Mesothelial cell of epicardium (in vitro differentiated cells): ENCODE measurements at places on chromosomes 2 and 18.

- H3K4me3 ChIP-seq: no peak overlapping the region
- H3K27me3 ChIP-seq: no peaks in the 10 kb centered on the region
- no peaks in the 10 kb centered on the region for H3K36me3 ChIP-seq
- no peak overlapping the region for H3K27ac ChIP-seq
- peaks cover 16% of the 10 kb centered on the region for H3K4me1 ChIP-seq
- no peak for DNase-seq
These were observed 51.7 kb upstream of the SPATS2L start for GRCh38 chr2:200254773-200255172.

- peaks cover 17% of the 10 kb centered on the region for H3K36me3 ChIP-seq
- H3K27ac ChIP-seq: no peak overlapping the region
- H3K4me1 ChIP-seq: peaks cover 9% of the 10 kb centered on the region
- peaks cover 13% of the 10 kb centered on the region for H3K27me3 ChIP-seq
- no peak for DNase-seq
These were observed 7.9 kb downstream of the TMEM198 start for GRCh38 chr2:219551441-219552381.

- no peaks in the 10 kb centered on the region for H3K36me3 ChIP-seq
- peaks cover 22% of the 10 kb centered on the region for H3K27me3 ChIP-seq
- no peak overlapping the region for H3K4me3 ChIP-seq
- DNase-seq: peak; percentile 89
These were observed 213.0 kb upstream of the CELF4 start for GRCh38 chr18:37778417-37779165.

DNA sequence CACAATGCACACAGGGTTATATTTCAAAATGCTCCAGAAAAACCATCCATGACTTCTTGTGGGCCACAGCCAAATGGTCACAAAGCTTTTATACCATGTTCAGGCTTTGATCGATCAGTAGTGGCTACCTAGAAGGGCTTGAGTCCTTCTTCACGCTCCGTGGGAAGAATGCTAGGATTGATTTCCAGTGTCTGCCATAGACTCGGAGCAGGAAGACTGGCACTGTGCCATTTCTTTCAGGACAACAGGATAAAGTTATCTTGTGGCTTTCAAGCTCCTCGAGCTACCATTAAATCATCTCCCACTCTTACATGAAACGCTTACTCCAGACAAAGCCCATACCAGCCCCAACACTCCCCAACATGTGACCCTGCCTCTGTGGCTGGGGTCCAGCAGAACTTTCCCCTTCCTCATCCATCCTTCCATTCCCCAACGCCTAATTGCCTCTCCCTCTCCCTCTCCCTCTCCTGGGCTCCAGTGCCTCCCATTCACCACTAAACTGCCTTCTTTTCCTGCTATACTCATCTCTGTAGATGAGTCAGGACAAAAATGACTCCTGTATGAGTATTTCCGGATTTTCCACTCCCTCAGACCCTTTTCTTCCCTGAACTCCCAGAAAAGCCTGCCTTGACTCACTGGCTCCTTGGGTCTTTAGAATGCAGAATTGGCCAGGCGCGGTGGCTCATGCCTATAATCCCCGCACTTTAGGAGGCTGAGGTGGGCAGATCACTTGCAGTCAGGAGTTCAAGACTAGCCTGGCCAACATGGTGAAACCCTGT, 40.9 kb downstream of the ADD2 start:
- peak overlapping the region; percentile 7 for H3K27ac ChIP-seq
- H3K4me3 ChIP-seq: no peak overlapping the region
- DNase-seq: no peak
- peaks cover 12% of the 10 kb centered on the region for H3K27me3 ChIP-seq

- H3K27ac ChIP-seq: peak overlapping the region; percentile 12
- peaks cover 3% of the 10 kb centered on the region for H3K36me3 ChIP-seq
- DNase-seq: no peak
These were observed 98.5 kb downstream of the ATAD2B start for GRCh38 chr2:23828256-23828980.

DNA sequence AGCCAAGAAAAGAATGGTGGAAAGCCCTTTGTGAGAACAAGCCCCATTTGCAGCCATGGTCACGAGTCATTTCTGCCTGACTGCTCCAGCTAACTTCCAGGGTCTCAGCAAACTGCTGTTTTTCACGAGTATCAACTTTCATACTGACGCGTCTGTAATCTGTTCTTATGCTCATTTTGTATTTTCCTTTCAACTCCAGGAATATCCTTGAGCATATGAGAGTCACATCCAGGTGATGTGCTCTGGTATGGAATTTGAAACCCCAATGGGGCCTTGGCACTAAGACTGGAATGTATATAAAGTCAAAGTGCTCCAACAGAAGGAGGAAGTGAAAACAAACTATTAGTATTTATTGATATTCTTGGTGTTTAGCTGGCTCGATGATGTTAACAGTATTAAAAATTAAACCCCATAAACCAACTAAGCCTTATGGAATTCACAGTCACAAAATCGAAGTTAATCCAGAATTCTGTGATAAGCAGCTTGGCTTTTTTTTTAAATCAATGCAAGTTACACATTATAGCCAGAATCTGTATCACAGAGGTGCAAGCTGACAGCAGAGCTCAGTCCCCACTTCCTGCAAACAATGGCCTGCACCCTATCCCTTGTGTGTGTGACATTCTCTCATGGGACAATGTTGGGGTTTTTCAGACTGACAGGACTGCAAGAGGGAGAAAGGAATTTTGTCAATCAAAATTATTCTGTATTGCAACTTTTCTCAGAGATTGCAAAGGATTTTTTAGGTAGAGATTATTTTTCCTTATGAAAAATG, 26.1 kb downstream of the SLC14A1 start:
- peaks cover 12% of the 10 kb centered on the region for H3K4me1 ChIP-seq
- H3K27ac ChIP-seq: no peak overlapping the region
- no peaks in the 10 kb centered on the region for H3K36me3 ChIP-seq
- peaks cover 6% of the 10 kb centered on the region for H3K27me3 ChIP-seq
- DNase-seq: no peak

DNA sequence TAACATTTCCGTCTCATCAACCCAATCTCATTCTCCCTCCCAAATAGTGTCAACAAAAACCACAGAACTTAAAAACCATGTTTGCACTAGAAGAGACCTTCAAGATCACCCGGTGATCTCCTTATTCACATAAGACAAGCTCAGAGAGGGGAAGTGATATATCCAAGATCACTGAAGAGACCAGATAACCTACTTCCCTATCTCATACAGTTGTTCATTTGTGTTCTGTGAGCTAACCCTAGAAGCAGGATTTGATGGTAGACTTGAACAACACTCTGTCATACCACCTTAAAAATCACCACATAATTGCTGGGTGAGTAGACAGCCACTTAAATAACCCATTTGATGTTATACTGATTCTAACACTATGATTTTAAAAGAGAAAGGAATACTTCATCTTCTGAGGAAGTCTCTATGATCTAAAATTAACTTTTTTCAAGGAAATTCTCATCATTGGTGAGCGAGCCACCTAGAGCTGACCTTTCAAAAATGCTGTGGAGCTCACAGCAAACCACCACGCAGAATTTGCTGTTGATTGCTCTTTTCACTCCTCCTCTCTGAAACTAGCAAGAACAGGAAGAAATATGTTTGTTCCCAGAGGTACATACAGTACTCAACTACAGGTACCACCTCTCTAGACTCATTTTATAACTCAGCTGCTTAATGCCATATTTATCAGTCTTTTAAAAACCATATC, 15.1 kb downstream of the AAK1 start:
- H3K4me3 ChIP-seq: no peak overlapping the region
- no peak for DNase-seq
- H3K27ac ChIP-seq: no peak overlapping the region

DNA sequence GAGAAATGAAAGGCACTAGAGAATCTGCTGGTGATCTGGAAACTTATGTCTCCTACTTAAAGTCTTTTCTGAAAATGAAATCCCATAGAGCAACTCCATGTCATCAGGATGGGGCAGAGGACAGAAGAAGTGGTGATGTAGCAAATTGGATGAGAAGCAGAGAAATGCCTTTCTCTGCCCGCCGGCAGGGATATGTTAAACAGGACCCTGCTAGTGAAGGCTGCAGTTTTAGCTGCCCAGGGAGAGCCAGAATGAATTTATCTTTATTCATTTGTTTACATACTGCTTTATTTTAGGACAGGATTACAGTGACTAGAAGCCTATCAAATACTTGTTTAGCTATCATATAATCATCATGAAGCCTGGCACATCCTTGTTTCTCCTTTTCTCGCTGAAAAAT, 247.0 kb downstream of the DOK6 start:
- no peak for DNase-seq
- H3K4me1 ChIP-seq: peaks cover 3% of the 10 kb centered on the region
- no peak overlapping the region for H3K4me3 ChIP-seq
- no peaks in the 10 kb centered on the region for H3K36me3 ChIP-seq
- H3K27me3 ChIP-seq: no peaks in the 10 kb centered on the region

GRCh38 chr2:201900362-201900761, 94.0 kb downstream of the CDK15 start:
- H3K4me3 ChIP-seq: no peak overlapping the region
- no peak for DNase-seq
- no peak overlapping the region for H3K27ac ChIP-seq
- no peaks in the 10 kb centered on the region for H3K27me3 ChIP-seq

DNA sequence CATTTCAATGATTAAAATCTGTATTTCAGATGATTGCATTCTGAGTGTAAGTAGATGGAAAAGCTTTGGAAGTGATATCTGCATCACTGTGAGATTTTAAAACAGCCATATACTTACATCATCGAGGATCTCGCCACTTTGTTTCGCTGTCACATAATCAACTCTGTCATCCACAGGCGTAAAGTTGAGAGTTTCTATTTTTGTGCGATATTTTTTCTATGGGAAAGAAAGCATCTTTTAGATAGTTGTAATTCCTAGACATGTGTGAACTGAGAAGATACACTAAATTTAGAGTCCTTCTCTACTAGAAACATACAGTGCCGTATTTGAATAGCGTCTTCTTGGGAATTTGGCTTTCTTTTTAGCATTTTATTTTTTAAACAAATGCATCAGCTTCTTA, 158.8 kb downstream of the RIF1 start:
- no peak overlapping the region for H3K4me3 ChIP-seq
- H3K4me1 ChIP-seq: no peaks in the 10 kb centered on the region
- H3K36me3 ChIP-seq: no peaks in the 10 kb centered on the region
- no peaks in the 10 kb centered on the region for H3K27me3 ChIP-seq
- DNase-seq: no peak
- no peak overlapping the region for H3K27ac ChIP-seq

DNA sequence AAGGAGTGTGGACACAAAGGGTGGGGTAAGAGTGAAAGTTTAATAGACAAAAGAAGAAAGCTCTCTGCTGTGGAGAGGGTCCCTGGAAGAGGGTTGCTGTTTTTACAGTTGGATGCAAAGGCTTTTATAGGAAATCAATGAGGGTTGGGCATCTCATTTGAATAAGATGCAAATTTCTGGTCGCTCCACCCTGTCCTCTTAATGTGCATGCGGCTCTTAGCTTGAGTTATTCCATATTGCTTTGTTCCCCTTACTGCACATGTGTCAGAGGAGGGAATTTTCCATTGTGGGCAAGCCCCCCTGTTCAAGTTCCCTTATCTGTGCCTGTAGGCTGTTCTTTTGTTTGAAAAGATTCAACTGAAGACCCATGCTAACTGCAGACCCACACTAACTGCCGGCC, 326.5 kb downstream of the BCL11A start:
- H3K27ac ChIP-seq: no peak overlapping the region
- no peaks in the 10 kb centered on the region for H3K27me3 ChIP-seq
- no peaks in the 10 kb centered on the region for H3K4me1 ChIP-seq
- no peak overlapping the region for H3K4me3 ChIP-seq

DNA sequence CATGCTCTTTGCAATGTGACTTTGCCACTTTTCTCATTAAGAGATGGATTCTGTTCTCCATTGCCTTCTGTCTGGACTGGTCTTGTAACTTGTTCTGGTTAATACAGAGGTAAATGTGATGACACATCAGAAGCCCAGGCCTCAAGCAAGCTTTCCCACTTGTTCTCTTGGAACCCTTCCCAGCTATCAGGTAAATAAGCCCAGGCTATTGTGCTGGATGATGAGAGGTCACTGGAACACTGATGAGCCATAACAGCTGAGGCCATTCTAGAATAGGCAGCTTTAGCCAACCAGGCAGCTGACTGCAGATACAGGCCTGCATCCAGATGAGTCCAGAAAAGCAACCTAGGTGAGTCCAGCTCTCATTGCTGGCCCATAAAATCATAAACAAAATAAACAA, 1007.0 kb upstream of the ACVR2A start:
- H3K27me3 ChIP-seq: no peaks in the 10 kb centered on the region
- H3K4me3 ChIP-seq: no peak overlapping the region
- no peak overlapping the region for H3K27ac ChIP-seq

GRCh38 chr2:197710424-197711042, 5.4 kb downstream of the MARS2 start:
- no peaks in the 10 kb centered on the region for H3K27me3 ChIP-seq
- H3K27ac ChIP-seq: no peak overlapping the region
- peaks cover 26% of the 10 kb centered on the region for H3K4me1 ChIP-seq
- no peak overlapping the region for H3K4me3 ChIP-seq
- no peaks in the 10 kb centered on the region for H3K36me3 ChIP-seq
- DNase-seq: no peak

DNA sequence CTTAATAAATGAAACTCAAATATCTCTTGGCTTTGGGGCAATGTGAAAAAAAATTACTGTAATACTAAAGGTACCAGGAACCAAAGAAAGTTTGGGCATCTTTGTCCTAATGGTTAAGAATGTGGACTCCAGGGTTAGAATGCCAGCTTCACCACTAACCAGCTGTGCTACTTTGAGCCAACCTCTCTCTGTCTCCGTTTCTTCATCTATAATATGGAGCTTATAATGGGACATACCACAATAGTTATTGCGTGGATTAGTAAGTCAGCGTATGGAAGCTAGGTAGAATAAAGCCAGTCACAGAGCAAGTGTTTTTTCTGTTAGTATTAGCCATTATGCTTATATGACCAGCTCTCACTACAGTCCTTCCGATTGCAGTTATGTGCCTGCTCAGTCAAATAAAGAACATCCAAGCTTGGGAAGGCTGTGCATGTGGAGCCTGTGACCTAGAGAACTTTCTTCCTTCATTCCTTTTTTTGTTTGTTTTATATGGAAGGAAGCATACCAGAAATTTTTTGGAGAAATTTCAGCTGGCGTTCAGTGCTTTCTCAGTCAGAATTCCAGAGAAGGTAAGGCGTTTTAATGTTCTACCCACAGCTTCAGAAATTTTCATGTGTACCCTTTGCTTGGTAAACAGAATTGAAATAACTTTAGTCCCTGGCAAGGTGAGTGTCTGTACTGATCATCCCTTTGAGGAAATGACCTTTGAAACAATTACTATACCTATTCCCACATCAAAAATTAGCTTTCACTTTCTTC, 114.0 kb upstream of the RND3 start:
- no peak for DNase-seq
- H3K36me3 ChIP-seq: no peaks in the 10 kb centered on the region
- H3K4me1 ChIP-seq: peaks cover 10% of the 10 kb centered on the region
- no peaks in the 10 kb centered on the region for H3K27me3 ChIP-seq
- peak overlapping the region; percentile 68 for H3K27ac ChIP-seq

GRCh38 chr2:231421051-231421580, 25.6 kb downstream of the B3GNT7 start:
- no peaks in the 10 kb centered on the region for H3K36me3 ChIP-seq
- DNase-seq: no peak
- H3K4me1 ChIP-seq: peaks cover 4% of the 10 kb centered on the region
